ENCODE measurements at places on chromosomes 5 and 9.

GRCh38 chr9:6788162-6789016 lies 30.6 kb downstream of the KDM4C start:
- DNase-seq: no peak

DNA sequence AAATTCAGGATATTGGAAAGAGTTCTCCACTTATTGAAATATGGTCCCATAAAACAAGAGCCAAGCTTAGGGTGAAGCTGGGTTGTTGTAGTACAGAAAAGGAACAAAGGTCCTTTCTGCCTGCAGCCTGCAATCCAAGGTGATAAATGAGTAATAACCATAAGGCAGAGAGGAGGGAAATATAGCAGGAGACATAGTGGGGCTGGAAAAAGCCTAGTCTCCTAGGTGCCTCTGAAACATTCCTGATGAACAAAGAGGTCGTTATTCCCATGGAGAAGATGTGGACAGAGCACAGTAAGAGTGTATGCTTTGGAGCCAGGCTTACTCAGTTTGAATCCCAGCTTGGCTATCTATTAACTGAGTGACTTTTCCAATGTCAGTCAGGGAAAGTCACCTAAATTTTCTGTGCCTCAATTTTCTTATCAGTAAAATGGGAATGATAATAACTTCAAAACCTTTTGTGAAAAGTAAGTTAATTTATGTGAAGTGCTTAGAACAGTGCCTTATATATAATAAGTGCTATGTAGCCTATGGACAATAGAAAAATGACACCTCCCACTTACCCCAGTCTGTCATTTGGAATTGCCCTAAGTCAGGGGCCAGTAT lies 110.8 kb upstream of the GRIN3A start:
- no peak for DNase-seq

- no peak for DNase-seq
Measured at GRCh38 chr9:96515621-96516470, 65.9 kb downstream of the HABP4 start.

- DNase-seq: no peak
Measured at GRCh38 chr5:133966090-133966489, 2.3 kb downstream of the C5orf15 start.

DNA sequence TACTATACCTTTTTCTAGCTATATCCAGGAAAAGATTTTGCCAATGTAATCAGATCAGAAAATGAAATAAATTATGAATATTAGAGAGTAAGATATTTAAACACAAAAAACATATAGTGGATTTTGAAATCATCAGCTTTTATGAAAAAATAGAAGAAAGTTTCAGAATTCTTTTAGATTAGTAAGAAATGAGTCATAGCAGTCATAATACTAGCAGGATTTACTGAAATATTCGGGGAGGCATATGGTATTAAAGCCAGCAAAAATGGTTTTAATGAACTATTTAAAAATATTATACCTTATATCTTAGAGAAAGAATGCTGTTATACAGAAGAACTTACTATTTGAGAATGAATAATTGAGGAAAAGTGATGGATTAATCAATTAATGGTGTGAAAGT lies 303.6 kb upstream of the NUDT12 start:
- DNase-seq: no peak

GRCh38 chr5:152987131-152987530 lies 503.3 kb upstream of the GRIA1 start:
- no peak for DNase-seq

DNA sequence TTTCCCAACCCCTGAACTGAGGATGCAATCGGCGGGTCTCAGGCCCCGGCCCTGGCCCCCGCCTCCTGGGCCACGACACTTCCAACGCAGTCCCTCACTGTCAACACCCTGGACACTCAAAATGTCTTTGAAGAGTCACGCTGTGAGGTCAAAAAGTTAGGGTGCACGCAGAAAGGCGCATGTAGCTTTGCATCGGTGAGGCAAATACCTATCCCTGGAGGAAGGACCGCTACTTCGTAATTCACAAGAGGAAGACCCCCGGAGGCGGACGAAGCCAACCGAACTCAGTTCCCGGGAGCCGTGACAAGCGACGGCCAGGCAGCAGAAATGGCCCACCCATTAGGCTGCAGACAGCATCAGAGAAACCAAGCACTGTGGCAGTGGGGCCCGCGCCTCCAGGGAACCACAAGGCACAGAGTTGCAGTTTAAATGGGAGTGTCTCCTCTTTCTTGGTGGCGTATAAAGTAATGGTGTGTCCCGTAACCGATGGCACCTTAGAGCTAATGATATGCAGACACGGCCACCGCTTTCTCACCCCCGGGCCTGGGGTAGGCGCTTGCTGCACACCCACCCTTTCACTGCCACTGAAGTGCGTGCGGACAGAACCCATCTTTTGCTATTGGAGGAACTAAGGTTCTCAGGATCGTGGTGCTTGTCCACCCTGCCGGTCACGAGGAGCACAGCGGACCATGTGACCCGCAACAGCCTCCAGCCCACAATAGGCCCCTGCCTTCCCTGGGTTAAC lies 9.0 kb downstream of the ADAMTS2 start:
- DNase-seq: no peak

DNA sequence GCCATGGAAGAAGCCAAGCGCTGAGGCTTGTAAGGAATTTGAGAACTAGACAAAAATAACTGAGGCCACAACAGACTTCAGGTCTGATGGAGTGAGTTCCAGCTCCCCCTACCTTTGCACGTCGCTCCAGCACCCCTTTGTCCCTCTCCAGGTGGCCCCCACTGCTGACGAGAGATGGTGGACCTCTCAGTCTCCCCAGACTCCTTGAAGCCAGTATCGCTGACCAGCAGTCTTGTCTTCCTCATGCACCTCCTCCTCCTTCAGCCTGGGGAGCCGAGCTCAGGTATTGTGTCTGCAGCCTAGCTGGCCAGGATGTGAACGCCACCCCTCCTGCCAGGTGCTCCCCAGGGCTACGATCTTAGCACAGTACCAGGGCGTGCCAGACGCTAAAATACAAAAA lies 5.2 kb downstream of the BTNL9 start:
- DNase-seq: no peak

- DNase-seq: no peak
Measured at GRCh38 chr9:13860946-13861640, 452.8 kb downstream of the NFIB start.

DNA sequence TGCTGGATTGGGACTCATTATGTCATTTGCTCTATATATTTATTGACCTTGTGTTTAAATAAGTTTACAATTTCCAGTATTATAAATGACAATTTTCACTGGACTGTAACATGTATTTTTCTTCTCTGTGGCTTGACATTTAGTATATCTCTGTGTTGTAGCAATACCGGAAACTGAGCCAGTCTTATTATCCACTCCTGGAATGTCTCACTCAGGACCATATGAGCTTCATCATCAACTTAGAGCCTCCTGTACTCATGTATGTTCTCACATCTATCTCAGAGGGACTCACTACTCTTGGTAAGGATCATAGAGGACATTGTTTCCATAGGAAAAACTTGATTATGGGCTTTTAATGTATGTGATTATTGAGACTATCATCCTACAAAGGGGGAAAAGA lies 66.5 kb upstream of the TLX3 start:
- DNase-seq: no peak

DNA sequence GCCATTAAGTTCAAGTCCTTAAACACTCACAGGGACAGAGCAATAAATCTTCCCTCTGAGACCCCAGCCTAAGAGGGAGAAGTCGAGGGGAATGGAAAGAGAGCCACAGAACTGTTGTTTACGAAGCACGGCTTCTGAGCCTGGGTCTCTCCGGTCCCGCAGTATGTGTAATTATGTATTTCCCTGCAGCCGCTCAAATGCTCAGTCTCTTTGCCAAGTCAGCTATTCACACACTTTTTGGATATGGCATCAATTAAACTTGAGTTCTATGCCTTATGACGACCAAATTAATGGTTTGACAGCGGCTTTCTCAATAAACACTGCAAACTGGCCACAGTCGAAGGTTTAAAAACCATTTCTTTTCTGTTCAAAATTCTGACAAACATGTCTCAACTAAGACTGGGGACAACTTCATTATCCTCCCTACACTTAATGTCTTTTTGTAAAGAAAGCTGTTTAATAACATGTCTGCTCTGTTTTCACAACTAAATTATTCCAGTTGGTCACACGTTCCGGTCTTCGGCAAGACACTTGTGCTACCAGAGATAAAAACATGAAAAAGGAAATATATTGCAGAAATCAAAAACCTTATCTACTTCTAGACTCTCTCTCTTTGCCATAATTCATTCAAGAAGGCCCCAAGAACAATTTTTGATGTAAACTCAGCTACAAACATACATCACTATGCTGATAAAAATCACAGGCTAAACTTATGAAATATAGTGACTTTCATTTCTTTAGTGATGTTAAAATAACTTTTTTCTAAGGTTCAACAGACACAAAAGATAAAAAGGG lies 203.2 kb downstream of the GAPVD1 start:
- no peak for DNase-seq

DNA sequence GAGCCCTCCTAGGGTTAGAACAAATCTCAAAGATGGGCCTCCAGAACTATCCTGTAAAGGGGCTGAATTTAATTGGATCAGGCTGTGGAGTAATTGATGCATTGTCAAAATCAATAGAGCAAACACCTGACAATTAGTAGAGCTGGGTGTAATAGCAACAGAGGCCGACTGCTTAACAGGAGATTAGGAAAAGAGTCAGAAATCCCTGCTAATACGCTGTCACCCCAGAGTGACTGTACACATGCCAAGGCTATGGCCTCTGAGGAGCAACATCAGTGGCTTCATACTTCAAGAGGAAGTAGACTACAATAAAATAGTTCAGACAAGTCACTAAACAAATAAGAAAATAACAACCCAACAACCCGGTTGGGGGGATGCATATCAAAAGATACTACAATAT lies 18.7 kb upstream of the GRPEL2 start:
- no peak for DNase-seq

DNA sequence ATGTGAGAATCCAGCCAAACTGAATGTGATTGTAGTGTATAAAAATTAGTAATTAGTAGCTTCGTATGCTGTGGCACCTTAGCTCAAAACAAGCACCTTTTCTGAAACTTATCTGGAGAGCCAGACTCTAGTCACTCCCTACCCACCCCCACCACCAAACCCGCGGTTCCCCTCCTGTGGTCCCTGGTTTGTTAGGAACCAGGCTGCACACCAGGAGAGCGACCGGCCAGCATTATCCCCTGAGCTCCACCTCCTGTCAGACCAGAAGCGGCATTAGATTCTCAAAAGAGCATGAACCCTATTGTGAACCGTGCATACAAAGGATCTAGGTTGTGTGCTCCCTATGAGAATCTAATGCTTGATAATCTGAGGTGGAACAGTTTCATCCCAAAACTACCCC lies 498.6 kb downstream of the CHSY3 start:
- DNase-seq: no peak
